ENCODE measurements at places on chromosomes 4 and X.

DNA sequence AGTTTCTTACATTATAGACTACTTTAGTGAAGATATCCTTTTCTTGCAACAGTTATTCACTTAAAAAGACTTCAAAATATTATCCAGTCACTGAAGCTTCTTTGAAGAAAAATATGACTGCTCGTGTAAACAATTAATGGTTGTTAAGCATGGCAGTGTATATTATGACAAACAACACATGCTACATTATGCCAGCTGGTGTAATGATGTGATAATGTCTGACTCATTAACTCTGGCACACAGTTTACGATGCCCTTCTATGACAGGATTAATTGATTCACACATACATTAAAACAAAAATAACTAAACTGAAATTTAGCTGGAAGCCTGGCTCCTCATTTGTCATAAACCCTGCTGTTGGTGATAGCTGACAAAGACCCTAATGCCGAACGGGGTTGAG, 22.4 kb downstream of the GK2 start:
- no peak for DNase-seq

- peak; percentile 9 for DNase-seq
Measured at GRCh38 chrX:68018248-68019203, 414.8 kb downstream of the OPHN1 start.

GRCh38 chrX:23276475-23276874, 58.2 kb upstream of the PTCHD1 start:
- DNase-seq = no peak

- no peak for DNase-seq
Measured at GRCh38 chr4:25158817-25159216, 1.4 kb downstream of the SEPSECS start.

GRCh38 chrX:69179380-69179911, 14.2 kb upstream of the PJA1 start:
- no peak for DNase-seq
